ENCODE measurements at places on chromosomes 3 and 15. TPM values are rescaled to one million over a fixed set of nuclear protein-coding genes. Genes with fewer than 3 reads are reported as not detected.
A peak's percentile ranks its signal among the peaks of the same experiment; 100 is the strongest.

DNA sequence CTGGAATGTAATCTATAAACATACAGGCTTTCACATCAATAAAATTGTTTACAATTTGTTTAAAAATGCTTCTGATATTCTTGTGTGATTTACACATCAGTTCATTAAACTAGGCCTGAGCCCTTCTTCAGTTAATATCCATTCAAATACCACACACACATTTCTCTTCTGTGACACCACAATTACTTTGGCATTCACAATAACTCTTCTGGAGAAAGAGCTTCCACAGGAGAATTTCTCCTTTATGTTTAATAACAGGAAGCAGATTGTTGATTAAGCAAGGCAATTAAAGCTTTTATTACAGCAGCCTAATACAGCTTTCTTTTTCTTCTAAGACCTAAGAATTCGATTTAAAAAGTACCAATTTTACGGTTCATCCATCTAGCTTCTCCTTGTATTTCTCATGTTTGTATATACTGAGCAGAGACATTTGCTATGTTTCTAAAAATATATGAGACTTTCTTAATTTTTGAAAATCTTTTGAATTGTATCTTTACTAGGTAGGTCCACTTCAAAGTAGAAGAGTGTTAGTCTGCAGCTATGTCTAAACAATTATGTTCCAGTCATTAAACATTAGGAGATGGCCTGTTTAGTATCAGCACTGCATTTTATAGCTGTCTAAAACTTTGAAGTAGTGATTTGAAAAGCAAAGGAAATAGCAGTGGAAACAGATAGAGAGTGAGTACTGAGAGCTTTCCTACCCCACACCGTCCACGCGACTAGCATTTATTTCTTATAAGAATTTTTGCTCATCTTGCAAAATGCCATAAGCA lies 511.1 kb upstream of the UBE2E2 start:
- DNase-seq: no peak

DNA sequence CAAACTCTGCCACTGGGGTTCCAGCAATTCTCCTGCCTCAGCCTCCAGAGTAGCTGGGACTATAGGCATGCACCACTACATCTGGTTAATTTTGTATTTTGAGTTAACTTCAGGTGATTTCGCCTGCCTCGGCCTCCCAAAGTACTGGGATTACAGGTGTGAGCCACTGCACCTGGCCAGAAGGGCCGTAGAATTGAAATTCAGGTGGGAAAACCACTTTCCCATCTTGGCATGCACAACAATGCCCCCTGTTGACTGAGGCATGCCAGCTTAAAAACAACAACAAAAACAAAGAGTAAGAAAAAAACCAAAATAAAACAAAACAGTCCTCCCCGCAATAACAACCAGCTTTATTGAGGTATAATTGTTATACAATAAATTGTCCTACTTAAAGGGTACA lies 32.6 kb upstream of the RAB11A start:
- no peak for DNase-seq

DNA sequence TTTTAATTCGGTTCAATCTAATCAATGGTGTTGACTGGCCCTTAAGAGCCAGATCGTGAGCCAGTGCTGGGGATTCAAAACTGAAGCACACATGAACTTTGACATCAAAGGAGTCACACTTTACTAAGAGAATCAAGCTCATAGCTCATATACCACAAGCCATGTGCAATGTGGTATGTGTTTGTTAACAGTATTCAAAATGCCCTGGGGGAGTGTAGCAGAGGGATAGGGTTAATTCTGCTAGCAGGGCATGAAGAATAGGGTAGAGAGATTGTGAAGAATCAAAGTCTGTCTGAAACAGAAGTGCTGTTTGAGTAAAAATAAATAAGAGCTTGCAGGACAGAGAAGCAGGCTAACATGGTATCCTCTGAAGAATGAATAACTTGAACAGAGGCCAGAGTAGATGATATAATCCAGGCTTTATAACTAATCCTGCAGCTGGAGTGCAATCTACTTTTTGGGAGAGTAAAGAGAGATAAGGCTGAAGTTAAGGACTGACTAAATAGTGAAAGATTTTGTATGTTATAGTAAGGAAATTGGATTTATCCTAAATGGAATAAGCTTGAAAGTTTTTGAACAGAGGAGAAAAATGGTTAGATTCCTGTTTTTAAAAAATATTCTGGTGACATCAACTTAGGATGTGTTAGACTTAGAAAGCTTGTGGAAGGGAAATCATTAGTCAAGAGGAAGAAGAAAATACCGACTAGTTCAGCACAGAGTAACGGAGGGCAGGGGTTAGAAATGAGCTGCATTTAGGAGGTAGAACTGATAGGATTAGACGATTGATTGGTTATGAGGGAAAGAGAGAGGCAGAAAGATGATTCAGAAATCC lies 292.0 kb downstream of the NFKBIZ start:
- no peak for DNase-seq

DNA sequence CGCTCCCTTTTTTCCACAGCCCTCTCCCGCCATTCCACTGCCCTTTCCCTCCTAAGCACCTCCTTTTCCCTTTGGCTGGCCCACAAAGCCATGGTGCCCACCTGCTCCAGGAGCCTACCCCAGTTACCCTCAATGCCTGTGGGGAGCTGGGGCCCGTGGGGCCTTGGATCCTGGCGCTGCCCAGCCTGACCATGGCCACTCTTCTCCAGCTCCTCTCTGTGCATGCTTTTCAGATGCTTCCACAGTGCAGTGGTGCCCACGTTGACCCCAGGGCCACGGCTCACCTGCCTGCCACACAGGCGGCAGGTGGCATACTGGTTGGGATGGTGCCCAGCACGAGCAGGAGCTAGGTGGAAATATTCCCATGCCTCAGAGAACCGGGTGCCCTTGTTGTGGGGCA lies 1.5 kb downstream of the ZBED2 start:
- DNase-seq: no peak

- no peak for DNase-seq
These were observed 57.6 kb downstream of the HEG1 start for GRCh38 chr3:124998247-124998630.

GRCh38 chr3:149216193-149216869 lies 5.3 kb downstream of the CP start:
- peak; percentile 39 for DNase-seq

GRCh38 chr3:41317718-41318117 lies 118.4 kb downstream of the CTNNB1 start:
- no peak for DNase-seq

GRCh38 chr3:152474585-152474984 lies 205.9 kb downstream of the MBNL1 start:
- peak; percentile 15 for DNase-seq

DNA sequence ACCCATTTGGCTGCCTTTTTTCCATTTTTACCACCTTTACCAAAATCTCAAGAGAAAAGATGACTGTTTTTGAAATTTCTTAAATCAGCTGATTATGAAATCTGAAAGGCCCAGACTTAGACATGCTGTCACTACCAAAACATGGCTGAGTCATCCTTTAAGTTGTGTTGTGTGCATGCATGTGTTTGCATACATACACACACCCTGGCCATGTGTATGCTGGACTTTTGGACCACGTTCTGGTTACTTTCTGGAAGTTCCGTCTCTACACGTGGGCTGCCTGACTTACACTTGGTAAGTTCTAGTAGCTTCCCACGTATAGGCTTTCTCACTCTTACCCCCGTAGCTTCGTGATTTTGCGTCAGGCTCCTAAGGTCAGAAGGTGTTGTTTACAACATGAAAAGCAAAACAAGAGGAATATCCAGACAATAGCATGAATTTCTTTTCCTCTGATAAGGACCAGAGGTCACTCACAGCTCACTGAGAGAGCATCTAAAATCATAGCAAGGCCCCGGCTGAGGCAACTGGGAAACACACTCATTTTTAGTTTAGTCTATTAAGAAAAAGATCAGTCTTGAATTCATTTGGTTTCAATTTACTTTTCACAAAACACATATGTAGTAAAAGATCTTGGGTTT lies 62.4 kb downstream of the COL8A1 start:
- DNase-seq: no peak

- no peak for DNase-seq
These were observed 95.9 kb downstream of the TMEM266 start for GRCh38 chr15:76155731-76156130.

DNA sequence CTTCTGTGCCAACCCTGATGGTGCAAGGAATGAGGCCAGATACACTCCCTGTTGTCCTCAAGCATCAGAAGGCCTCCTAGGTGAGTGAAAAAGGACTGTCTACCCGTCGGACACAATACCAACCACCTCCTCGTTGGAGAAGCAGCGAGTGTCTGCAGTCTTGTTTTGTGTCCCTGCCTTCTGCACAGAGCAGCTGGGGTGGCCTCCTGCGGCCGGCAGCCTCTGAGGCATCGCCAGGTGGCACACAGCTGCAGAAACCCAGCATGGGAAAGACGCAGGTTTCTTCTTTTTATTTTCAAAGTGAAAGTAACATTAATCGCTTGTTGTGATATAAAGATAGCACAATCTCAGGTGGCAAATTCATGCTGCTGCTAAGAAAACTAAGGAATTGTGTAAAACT lies 509.9 kb downstream of the OCA2 start:
- no peak for DNase-seq

- peak; percentile 84 for DNase-seq
These were observed 683 bp upstream of the CPEB1 start for GRCh38 chr15:82647835-82648256.

- no peak for DNase-seq
These were observed 192.9 kb downstream of the ADAMTSL3 start for GRCh38 chr15:83846847-83847246.

- peak; percentile 20 for DNase-seq
These were observed 31.3 kb upstream of the SETMAR start for GRCh38 chr3:4271834-4272233.

GRCh38 chr3:69255928-69256327 lies 130.0 kb downstream of the FRMD4B start:
- DNase-seq: peak; percentile 33

DNA sequence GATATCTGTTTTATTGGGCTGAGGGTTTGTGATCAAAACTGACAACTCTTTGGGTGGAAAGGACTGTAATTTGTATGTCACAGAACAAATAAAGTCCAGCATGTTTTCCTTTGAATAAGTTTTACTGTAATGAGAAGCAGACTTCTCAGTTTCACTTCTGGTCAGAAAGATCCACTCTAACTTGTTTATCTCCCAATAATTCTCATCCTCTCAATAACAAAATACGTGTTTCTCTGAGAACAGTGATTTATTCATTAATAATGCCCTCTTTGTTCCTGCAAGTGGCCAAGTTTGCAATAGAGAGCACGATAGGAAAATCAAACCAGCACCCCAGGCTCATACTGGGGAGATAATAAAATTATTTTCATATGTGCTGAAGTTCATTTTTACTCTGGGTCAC lies 190.6 kb downstream of the CNTN3 start:
- no peak for DNase-seq

GRCh38 chr15:72288796-72289596 lies 16.6 kb upstream of the PARP6 start:
- peak; percentile 23 for DNase-seq

- peak; percentile 78 for DNase-seq
These were observed 8.9 kb downstream of the CA12 start for GRCh38 chr15:63372753-63373152.

DNA sequence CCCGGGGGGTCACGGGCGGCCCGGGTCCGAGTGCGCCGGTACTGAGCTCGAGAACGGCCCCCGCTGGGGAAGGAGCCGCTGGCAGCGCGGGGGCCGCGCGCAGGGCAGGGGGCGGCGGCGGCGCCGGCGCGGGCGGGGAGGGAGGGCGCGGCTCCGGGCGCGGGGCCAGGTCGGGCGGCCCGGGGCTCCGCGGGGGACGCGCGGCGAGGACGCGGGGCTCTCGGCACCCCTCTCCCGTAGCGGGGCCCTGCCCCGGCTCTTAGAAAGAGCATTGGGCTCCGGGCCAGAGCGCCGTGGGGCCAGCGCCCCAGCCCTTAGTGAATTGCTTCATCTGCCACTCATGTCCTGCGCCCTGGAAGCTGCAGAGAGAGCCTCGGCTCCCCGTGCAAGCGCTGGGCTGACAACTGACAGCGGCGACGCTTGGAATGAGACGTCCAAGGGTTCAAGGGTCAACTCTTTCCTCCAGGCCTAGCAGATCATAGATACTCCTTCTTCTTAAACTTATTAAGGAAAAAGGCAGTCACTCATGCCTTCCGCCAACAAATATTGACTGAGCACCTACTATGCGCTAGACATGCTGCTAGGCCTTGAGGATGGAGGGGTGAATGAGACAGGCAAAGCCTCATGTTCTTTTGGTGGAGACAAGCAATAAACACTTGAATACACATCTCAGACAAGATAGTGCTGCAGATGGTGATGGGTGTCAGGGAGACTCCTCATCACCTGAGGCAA lies 140.8 kb downstream of the SMAD6 start:
- peak; percentile 83 for DNase-seq

- DNase-seq: no peak
These were observed 19.8 kb upstream of the SMAD6 start for GRCh38 chr15:66682246-66682645.

DNA sequence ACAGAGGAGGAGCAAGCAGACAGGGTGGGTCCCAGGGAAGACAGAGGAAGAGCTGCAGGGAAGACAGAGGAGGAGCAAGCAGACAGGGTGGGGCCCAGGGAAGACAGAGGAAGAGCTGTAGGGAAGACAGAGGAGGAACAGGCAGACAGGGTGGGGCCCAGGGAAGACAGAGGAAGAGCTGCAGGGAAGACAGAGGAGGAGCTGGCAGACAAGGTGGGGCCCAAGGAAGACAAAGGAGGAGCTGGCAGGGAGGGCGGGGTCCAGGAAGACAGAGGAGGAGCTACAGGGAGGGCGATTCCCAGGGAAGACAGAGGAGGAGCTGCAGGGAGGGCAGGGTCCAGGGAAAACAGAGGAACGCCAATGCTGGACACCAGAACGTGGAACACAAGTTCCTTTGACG lies 66.5 kb downstream of the PLXNA1 start:
- DNase-seq: no peak

GRCh38 chr3:105385179-105385578 lies 18.5 kb downstream of the ALCAM start:
- no peak for DNase-seq

GRCh38 chr3:69948246-69948862 lies 51.2 kb upstream of the SAMMSON start:
- peak; percentile 12 for DNase-seq

The GP5 gene
- 0.23 TPM for polyA plus RNA-seq

The GATA2 gene
- 5.5 TPM for polyA plus RNA-seq

The SH2D7 gene
- not detected for polyA plus RNA-seq

The LRRC31 gene
- not detected for polyA plus RNA-seq

The ELL3 gene
- polyA plus RNA-seq: 0.89 TPM

The ROPN1 gene
- polyA plus RNA-seq: not detected

The GOLGA6L6 gene
- not detected for polyA plus RNA-seq

The ROBO2 gene
- polyA plus RNA-seq: not detected

The OIP5 gene
- polyA plus RNA-seq: 8.4 TPM

The DISP2 gene
- polyA plus RNA-seq: 0.08 TPM

The RARRES1 gene
- 0.11 TPM for polyA plus RNA-seq
